Cortex of kidney (tissue), 1 donor: ENCODE measurements at places on chromosomes 5 and 9.

GRCh38 chr5:16615741-16616535 lies 859 bp downstream of the RETREG1 start:
- no peak for DNase-seq

DNA sequence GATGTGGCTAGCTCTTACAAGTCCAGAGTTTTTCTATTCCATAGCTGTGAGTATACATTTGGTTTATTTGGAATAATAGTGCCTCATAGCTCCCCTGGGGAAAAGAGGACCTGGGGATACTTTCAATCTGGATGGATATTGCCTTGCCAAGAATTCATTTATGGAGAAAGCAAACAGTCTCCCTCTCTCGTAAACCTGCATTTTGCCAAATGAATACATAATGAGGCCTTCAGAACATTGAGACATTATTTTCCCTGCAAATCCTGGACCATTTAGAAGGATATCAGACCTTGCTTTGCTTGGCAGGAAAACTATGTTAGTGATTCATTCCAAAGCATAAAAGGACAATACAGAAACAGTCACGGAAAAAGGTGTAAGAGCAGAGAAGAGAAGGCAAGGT lies 569.6 kb upstream of the BRINP1 start:
- DNase-seq, result no peak

DNA sequence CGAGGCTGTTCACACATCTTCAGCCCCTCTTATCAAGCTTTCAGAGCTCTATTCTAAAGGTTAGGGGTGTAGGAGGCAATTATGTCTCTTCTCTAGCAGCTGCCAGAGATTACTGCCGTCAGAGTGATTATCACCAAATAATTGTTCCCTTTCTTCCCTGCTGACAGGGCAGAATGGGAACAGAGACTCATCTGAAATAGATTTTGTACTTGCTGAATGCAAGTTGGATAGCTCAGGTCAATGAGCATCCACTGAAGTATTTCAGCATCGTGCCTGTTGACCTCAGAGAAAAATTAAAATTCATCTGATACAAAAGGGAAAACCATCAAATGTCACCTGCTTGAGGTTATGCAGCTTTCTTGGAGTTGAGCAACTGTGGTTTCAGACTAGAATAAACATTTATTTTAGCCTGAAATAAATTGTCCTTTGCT lies 213.7 kb upstream of the MAP3K1 start:
- no peak for DNase-seq

DNA sequence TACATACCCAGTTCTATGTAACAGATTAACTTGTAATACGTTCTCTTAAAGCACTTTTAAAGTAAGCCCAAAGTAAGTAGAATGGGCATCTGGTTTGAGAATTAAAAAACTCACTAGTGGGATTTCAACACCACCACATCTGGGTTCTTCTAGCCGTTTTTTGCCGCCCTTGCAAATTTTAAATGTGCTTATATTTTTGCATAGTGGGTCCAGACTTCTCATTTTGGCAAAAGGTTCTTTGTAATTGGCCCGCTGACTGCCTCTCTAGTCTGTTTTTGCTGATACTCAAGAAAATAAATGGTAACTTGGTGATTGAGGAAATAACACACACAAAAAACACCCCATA lies 582 bp upstream of the FBXO4 start:
- DNase-seq, result no peak

- no peak for DNase-seq
Measured at GRCh38 chr9:112810696-112811490, 60.3 kb downstream of the SNX30 start.

GRCh38 chr9:35771534-35771933 lies 17.5 kb upstream of the MSMP start:
- DNase-seq, result no peak

GRCh38 chr9:5288591-5288990 lies 15.9 kb downstream of the RLN2 start:
- no peak for DNase-seq

- DNase-seq, result no peak
Measured at GRCh38 chr9:71910650-71911060, 338 bp downstream of the ABHD17B start.

DNA sequence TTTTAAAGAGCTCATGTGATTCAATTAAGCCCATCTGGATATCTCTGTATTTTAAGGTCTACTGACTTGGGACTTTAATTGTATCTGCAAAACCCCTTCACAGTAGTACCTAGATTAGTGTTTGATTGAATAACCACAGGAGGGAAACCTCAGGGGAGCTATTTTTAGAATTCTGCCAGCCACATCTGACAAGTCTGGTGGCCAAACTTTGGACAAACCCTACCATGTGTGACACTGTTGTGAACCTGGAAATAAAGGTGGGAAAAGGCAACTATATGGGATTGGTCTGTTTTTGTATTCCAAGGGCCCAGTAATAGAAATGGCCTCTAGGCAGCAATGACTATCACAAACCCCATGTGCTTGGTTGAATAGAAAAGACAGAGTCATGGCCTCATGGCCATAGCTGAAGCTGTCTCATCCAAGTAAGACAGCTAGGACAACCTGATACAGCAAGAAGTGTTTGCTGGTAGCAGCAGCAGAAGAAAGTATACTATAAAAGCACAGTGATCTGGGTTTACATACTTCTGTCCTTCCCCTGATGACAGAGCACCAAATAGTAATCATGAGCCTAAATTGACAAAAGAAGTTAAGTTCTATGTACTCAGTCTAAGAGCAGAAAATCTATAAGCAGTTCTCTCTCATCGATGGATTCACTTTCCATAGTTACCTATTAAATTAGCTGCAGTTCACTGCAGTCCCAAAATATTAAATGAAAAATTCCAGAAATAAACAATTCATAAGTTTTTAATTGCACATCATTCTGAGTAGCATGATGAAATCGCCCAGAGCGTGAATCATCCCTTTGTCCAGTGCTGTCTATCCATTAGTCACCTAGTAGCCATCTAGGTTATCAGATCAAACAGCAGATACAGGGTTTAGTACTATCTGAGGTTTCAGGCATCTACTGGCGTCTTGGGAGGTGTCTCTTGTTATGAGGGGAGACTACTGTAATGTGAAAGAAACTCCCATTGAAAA lies 189.8 kb downstream of the ARHGAP26 start:
- DNase-seq, result no peak

DNA sequence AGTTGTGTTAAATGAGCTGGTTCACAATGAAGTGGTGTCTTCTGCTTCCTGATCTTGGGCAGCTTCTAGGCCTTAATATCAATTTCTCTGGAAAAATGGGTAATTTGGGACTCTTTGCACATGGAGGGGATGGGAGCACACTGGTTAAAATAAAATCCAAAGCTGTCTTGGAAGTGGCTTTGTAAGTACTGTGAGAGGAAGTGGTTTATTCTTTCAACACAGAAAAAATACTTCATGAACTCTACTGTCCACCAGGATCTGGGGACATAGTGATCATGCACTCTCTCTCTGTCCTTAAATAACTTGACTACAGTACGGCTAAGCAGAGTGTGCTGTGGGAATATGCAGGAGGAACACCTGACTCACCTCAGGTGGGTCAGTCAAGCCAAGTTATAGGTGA lies 2.4 kb downstream of the PCYOX1L start:
- DNase-seq, result no peak
